Stimulated activated CD8-positive, alpha-beta memory T cell treated with anti-CD3 and anti-CD28 coated beads, Interleukin-7, amount 100 ng/mL, for 24 hours (primary cell): ENCODE measurements at places on chromosomes 4 and X.

DNA sequence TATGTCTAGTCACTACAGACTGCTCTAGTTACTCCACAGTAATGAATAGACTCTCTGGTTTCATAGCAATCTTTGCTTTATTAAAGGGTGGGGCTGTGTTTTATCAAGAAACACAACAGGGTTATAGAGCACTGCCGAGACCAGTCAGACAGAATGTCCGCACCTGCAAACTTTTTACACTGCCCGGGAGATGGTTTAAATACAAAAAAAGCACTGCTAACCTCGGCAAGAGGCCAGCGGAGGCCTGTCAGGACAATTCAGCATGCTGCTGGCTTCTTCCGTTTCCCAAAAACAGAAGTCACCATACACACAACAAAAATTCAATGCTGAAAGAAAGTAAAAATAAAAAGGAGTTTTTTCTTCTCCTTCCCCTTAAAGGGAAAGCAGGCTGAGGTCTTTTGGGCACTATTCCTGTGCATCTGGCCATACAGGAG, 67.4 kb downstream of the IRF2 start:
- DNase-seq = no peak

DNA sequence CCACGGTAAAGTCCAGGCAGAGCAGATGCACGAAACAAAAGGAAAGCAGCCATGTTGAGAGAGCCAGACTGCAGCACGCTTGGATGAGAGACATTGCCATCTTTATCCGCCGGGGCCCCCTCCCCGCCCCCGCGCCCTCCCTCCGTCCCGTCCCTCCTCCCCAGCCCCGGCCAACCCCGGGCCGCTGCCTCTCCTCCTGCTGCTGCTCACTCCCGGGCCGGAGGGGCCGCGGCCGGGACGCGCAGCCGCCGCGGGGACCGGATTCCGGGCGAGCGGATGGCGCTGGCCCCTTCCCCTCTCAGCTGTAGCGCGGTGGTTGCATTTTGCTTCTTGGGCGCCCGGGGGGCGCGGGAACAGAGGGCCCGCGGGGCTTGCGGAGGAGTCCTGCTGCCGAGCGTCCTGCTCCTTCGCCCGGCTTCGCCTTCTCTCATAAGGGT, 542 bp downstream of the RNF150 start:
- no peak for DNase-seq

GRCh38 chrX:109990582-109991276, 12.2 kb upstream of the TMEM164 start:
- no peak for DNase-seq

DNA sequence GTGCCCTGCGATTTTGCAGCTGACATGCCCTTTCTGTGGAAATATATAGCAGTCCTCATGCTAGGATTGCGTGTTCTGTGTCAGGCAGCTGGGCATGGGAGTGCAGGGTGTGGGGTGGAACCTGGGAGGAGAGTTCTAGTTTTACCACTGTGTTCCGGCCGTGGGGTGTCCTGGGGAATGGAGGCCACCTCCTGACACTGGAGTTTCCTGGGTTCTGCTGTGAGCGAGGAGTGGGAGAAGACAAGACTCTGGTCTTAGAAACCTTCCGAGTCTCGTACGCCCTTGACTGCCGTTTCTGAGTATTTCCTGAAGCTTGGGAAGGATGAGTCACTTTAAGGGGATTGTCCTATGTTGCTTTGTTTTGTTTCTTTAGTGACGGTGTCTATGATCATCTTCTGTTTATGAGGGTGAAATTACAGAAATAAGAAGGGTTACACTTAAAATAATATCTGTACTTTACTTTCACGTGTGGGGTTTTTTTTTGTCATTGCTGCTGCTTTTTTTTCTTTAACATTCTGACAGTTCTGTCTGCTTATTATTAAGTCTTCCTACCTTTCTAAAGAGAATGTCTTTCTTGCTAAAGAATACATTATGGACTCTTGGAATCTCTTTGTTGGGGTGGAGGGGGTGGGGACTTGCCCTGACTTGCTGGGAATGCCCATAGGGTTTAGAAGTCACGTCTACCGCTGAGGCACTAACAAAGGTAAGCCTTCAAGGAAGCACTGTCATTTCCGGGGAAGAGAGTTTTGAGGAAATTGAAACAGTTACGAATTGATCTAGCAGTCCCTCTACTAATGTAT, 19.1 kb downstream of the CD99 start:
- no peak for DNase-seq

DNA sequence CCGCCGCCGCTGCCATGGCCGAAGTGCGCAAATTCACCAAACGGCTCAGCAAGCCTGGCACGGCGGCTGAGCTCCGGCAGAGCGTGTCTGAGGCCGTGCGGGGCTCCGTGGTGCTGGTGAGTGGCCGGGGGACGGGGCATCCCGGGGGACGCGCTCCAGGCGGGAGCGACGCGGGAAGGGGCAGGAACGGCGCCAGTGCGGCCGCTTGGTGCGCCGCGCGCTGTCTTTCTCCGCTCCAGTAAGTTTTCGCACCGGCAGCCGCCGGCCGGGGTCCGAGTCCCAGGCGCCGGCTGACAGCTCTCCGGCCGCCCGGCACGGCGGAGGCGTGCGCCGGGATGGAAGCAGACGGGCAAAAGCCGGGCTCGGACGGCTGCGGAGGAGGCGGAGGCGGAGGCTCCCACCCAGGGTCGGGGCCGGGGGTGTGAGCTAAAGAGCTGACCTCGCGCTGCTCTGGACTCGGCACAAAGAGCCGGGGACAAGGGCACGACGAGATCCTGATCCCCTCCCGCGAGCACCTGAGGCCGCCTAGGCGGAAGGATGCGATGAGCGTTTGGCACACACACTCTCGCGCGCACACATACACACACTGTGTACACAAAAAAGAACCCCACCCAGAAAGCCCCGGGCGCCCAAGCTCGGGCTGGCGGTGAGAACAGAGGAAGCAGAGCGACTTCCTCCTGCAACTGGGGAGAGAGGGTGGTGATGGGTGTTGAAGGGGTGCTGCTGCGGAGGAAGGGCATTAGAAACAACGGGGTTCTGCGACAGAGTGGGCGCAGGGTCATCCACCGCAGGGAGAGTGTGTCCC, 545 bp downstream of the DOCK11 start:
- peak; percentile 46 for DNase-seq

DNA sequence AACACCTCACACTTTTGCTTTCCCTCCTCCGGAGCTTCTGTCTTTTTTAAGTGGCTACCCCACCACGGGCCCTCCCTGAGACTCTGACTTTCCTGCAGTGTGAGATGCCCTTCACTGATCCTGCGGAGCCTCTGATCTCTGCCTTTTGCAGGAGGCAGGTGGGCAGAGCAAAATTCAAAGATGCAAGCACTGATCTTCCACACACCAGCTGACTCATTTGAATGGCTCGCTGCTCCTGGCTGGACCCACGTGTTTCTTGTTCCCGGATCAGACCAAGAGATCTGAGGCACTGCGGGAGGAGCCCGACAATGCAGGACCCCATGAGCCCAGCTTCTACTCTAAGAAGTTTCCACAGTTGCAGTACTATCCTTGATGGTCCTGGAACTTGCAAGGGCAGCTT, 1607.9 kb upstream of the TENM3 start:
- no peak for DNase-seq

DNA sequence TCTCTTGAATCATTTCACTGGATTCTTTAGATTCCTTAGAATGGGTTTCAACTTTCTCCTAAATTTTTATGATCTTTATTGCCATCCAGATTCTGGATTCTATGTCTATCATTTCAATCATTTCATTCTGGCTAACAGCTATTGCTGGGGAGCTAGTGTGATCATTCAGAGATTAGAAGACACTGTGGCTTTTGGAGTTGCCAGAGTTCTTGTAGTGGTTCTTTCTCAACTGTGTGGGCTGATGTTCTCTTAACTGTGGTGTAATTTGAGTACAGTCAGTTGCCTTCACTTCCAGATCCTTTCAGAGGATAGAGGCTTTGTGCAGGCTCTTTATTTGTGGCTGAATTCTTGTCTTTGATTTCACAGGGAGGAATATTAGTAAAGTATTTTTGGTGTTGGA, 12.1 kb upstream of the CSN2 start:
- DNase-seq = no peak

DNA sequence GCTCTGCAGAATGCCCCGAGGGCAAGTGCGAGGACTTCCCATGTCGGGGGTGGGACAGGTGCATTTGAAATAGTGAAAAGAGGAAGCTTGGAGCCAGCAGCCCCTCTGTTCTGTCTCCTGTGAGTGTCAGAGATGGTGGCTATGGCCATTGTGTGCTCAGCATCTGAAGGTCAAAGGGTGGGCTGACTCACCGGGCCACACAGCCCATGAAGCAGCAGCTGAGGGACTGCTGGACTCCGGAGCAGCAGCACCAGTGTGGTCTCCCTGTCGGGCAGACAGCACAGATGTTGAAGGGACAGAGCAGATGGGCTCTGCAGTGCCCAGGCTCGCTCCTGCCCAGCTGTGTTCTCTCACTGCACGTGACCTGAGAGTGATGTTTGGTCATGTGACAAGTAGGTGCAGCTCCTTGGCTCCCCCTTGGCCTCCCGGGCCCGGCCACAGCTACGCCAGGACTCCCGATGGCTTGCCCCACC, 53.5 kb downstream of the TBC1D14 start:
- DNase-seq = no peak

GRCh38 chr4:1642196-1642951, 41.7 kb downstream of the FAM53A start:
- DNase-seq = no peak

DNA sequence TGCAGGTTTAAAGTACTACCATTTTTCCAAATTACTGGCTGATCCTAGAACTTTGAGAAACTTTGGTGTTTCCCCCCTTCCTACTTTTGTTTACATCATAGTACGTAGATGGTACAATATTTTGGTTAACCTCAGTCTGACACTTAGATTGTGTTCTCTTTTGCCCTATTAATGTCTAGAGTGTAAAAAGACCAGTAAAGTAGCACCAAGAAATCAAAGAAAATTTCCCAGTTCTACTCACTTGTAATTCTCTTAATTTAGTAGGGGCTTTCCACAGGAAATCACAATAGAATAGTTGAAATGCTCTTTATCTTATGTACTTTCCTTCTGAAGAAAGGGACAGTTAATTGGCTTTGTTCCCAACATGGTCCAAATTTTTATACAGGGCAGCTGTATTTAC, 51.6 kb downstream of the NFKB1 start:
- DNase-seq = no peak

- DNase-seq = no peak
These were observed 11.8 kb downstream of the IQSEC2 start for GRCh38 chrX:53269536-53270107.

DNA sequence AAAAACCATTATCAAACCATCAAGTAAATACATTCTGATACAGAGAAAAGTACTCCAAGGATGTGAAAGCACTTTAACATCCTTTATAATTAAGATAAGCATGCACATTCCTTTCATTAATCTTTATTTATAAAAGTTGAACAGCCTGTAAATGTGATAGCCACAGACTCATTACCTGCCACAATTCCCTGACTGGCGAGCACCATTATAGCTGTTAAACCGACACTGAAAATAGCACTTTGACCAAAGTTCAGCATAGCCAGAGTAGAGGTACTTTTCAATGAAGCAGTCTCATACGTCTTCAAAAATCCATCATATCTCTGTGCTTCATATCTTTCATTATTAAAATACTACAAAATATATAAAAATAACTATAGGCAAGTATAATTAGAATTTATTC, 84.7 kb downstream of the ABCB7 start:
- DNase-seq = no peak

DNA sequence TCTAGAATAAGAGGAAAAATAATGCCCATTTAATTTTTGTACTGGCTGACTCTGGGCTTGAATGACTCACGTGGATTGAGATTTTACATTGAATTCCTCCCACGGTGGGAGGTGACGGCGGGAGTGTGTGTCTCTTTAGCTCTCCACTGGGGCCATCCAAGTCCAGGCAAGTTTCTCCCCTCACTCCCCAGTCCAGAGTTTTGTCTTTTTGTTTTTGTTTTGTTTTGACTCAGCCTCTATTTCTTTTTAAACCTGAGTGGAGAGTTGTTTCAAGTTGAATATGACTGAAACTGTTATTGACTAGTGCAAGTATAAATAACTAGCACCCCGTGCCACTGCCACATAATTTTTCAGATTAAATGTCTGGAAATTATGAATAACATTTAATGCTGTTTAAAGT, 13.6 kb downstream of the CHST7 start:
- DNase-seq = no peak

GRCh38 chr4:118904418-118904817, 15.8 kb downstream of the SYNPO2 start:
- DNase-seq = no peak

- DNase-seq = no peak
These were observed 586.9 kb upstream of the NR3C2 start for GRCh38 chr4:149029056-149029651.

GRCh38 chrX:150060406-150060805, 122.1 kb upstream of the EOLA2 start:
- no peak for DNase-seq

- no peak for DNase-seq
These were observed 58.0 kb downstream of the SH3BGRL start for GRCh38 chrX:81259714-81260395.

GRCh38 chr4:40734497-40734896, 15.3 kb upstream of the NSUN7 start:
- no peak for DNase-seq

DNA sequence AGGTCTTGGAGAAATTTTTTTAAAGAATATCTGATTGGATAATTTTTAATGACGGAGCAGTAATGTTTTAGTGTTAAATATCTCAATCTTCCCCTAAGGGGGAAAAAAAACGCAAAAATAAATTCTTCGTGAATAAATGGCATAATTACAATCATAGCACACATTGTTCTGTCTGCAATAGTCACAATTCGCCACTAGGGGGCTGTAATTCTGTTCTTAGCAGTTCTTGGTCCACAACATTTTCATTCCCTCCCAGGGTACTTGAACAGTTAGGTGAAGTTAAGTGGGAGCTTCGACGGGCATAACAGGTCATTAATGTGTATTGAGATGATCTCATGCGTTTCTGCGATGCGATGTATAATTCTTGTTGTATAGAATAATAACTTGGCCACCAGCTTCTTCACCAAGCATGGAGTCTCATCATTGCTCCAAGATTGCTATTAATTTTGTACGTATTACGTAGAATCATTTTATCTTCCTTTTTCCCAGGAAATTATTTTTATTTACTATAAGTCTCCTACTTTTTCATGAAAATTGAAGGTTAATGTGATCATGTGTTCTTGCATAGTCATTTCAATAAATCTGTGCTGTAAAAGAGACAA, 27.2 kb downstream of the HTR2C start:
- DNase-seq = no peak
